Testis (tissue), 5 donors: ENCODE measurements at places on chromosomes 13 and 19. TPM values are rescaled to one million over a fixed set of nuclear protein-coding genes. Genes with fewer than 3 reads are reported as not detected.

The PARP4 gene
- total RNA-seq = 37.9 TPM

The ATXN8OS gene
- total RNA-seq = not detected

The ACP5 gene
- total RNA-seq = 4.2 TPM

The AZU1 gene
- 5.4 TPM for total RNA-seq

The GRK1 gene
- 0.87 TPM for total RNA-seq

The C1QTNF9 gene
- 0.43 TPM for total RNA-seq

The ZNF577 gene
- total RNA-seq = 65.2 TPM

The RYR1 gene
- total RNA-seq = 11.8 TPM

The ZIC5 gene
- 3.0 TPM for total RNA-seq

The PLIN4 gene
- total RNA-seq = 3.7 TPM

The MEGF8 gene
- total RNA-seq = 26.9 TPM

The MISP3 gene
- 7.2 TPM for total RNA-seq

The MAST3 gene
- total RNA-seq = 11.2 TPM
